ENCODE measurements at places on chromosomes 16 and 17.

- no peak for DNase-seq
Observed at GRCh38 chr17:80781211-80781610, 210.4 kb upstream of the CHMP6 start.

GRCh38 chr16:54632322-54633220, 298.1 kb upstream of the IRX5 start:
- DNase-seq = no peak

- no peak for DNase-seq
Observed at GRCh38 chr16:3674513-3675295, 20.2 kb downstream of the DNASE1 start.

DNA sequence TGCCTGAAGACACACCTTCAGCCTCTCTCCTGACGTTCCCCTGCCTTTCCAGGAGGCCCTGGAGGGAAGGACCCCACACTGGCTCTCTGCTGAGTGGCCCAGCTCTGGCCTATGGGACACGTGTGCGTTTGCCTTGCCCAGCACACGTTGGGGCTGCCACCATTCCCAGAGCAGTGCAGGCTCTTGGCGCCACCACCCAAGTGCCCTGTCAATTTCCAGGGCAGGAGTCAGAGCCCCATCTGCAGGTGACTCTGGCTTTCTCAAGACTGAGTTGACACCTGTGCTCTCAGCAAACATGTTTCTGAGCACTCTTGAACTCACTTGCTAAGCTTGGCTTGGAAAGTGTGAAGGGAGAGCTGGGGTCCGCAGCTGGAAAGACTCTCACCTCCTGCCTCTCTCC, 4.7 kb upstream of the IRF8 start:
- no peak for DNase-seq

GRCh38 chr17:29760279-29761039, 137.7 kb upstream of the CORO6 start:
- no peak for DNase-seq

GRCh38 chr17:66679631-66680517, 155.0 kb upstream of the CACNG5 start:
- no peak for DNase-seq

DNA sequence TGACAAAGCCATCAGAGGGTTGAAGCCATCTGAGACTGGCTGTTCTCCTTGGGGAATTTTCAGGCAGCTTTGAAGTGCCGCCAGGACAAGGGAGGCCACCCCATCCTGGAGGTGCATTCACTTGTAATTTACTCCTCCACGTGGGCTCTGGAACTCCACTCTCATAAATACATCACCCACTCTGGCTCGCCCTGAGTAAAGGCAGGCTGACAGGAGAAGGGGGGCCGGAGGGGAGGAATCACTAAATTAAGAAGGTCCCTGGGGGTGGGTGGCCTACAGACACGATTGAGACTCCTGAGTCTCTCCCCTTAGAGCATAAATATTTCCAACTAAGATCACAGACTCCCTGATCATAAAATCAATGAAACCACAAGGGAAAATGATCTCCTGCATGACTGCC, 56.3 kb upstream of the HNF1B start:
- no peak for DNase-seq

DNA sequence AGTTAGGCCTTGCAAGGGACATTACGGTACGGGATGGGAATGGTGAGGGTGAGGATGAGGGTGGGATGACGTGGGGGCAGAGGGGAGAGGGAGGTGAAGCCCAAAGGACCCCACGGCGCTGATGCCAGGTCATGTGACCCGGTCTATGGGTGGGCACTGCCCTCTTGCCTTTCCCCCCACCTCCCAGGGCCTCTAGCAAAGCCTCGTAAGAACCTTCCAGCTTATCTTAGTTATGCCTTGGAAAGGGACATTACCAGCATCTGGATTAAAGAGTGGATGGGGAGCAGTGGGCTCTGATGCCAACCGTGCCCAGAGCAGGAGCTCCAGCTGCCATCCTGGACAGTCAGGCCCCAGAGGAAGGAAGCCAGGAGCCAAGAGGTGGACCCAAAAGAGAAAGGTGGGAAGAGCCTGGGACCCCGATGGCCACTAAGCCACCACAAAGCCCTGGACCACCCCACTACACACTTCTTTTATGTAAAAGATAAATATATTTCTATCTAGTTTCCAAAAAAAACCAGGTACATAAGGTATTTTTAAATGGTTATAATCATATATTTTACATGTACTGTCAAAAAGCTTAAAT, 40.9 kb downstream of the TK2 start:
- DNase-seq = no peak

GRCh38 chr16:57711346-57711745, 16.7 kb downstream of the DRC7 start:
- no peak for DNase-seq

- DNase-seq = no peak
Observed at GRCh38 chr17:75325348-75325747, 36.1 kb upstream of the SLC25A19 start.

DNA sequence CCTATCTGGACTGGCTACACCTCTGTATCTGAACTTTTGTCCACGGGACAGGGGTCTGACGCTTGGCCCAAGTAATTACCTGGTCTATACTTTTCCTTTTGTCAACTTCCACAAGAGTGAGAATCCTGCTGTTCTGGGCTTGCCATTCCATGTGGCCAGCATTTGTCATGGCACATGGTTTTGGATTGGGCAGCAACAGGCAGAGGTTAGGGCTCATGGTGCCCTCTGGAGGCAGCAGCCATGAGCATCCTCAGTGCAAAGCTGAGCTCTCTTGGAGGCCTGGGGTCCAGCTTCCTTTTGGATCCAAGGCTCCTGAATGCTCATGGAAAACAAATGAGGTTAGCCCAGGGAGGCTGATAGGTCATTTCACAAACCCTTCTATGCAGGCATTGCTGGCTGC, 7.5 kb upstream of the EDC4 start:
- DNase-seq = no peak

DNA sequence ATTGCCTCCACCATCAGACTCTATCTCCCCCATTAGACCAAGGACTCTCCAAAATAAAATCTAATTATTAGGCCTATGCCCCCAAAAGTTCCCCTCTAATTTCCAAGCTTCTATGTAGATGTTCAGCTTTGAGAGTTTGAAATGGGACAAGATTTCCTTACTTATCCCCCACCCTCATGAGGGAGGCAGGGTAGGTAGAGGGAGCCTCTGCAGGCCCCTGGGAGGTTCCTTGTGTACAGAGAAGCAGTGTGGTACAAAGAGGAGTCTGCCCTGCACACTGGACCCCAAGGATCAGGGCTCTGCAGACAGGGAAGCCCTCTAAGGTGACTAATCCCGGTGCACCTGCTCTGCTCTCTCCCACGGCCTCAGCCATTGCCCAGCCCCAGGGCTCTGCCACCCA, 2.5 kb downstream of the KRT17 start:
- DNase-seq = no peak

GRCh38 chr17:60971515-60972369, 294.1 kb downstream of the BCAS3 start:
- peak; percentile 76 for DNase-seq

DNA sequence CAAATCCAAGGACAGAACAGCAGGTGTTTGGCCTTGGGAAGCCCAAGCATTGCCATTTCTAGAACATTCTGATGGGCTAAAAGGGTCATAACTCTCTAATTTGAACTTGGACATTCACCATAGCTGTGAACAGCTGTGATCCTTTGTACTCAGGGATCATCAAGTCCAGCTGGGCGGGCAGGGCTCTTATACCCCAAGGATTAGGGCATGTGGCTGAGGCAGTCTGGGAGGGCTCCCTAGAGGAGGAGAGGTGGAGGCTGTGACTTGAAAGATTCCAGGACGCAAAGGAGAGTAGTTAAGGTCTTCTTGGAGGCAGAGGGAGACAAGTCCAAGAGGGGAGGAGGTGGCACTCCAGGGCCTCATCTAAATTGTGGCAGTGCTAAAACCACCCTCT, 233.1 kb upstream of the GSE1 start:
- no peak for DNase-seq

- DNase-seq = no peak
Observed at GRCh38 chr17:76830987-76831715, 37.1 kb upstream of the MGAT5B start.

GRCh38 chr17:18143044-18143936, 34.7 kb downstream of the MYO15A start:
- DNase-seq = no peak

- DNase-seq = no peak
Observed at GRCh38 chr17:31256936-31257335, 40.1 kb downstream of the OMG start.

DNA sequence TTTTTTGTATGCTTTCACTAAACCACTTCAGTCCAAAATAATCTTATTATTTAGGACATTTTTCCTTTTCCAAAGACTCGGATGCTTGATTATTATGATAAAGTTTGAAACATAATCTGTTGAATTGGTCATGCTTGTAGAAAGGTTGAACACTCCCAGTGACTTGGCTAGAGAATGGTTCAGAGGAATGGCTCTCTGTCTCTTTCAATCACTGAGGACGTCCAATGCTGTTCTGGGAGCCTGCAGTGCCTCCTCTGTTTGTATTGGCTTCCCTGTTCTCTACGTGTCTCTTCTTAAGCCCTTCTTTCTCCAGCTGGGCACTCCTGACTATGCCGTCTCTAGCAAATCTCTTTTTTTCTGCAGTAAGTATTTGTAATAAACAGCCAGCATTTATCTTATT, 369.0 kb upstream of the DYNLRB2 start:
- no peak for DNase-seq

- no peak for DNase-seq
Observed at GRCh38 chr17:3765981-3766380, 35.0 kb downstream of the ITGAE start.

DNA sequence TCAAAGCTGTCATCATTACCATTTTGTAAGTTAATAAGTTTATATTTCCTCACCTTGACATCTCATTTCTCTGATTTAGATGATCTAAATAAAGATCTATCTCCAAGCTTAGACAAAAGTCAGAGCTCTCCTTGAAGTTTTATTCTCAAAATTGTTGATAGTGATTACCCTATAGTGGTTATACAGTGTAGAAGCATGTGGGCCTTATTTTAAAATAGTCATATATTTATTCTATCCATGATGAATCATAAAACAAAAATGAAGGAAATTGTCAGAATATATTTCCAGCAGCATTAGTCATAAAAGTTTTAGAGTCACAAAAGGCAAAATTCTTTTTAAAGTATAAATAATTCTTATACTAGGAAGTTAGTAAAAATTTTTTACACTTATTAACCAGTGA, 49.0 kb downstream of the RHOT1 start:
- DNase-seq = no peak

DNA sequence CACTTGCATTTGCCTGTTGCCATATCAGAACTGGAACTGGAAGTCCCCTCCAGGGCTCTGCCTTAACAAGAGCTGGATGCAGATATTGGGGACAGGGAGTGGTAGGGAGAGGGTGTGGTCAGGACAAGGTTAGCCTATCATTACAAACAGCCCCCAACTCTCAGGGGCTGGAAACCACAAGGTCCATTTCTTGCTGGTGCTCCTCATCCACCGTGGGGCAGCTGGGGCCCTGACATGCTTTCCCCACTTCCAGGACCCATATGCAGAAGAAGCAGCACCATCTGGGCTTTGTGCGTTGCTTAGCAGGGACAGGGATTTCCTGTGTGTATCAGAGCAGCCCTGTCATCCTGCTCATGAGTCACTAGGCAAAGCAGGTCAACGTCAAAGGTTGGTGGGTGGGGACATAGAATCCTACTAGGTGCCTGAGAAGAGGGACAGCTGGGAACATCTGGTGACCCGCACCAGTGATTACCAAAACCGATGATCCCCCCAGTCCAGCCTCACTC, 26.9 kb downstream of the RGS9 start:
- DNase-seq = no peak

DNA sequence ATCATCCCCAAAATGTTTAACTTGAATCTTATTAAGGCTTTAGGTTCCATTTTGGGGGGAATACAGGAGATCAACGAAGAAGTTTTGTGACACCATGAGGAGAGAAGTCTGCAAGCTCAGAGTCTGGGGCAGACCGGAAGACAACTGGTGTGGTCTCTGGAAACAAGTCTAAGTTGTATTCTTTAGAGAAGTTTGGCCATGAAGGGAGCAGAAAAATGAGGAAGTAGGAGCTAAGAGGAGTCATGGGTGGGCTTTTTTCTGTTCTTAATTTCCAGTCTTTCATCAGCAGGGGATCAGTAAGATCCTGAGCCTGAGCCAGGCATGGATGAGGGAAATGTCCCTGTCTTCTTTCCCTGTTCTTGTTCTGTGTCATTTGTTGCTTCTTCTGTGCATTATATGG, 35.8 kb upstream of the NF1 start:
- peak; percentile 9 for DNase-seq

DNA sequence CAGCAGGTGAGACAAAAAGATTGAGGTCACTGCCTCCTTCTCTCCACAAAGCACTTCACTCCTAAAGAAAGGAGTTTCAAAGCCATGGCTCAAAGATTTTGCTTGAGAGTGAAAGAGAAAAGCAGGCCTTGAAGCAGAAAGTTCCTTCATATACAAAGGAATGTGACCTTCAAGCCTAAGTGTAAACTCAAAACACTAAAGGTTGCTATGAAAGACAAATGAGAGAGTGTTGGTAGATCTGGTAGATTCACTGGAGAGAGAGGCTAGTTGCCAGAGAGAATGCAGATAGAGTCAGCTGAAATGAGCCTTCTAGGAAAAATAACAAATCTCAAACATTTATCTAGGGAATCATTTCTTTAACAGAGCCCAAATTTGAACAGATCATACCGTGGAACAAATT, 305.2 kb downstream of the CDH8 start:
- DNase-seq = no peak

DNA sequence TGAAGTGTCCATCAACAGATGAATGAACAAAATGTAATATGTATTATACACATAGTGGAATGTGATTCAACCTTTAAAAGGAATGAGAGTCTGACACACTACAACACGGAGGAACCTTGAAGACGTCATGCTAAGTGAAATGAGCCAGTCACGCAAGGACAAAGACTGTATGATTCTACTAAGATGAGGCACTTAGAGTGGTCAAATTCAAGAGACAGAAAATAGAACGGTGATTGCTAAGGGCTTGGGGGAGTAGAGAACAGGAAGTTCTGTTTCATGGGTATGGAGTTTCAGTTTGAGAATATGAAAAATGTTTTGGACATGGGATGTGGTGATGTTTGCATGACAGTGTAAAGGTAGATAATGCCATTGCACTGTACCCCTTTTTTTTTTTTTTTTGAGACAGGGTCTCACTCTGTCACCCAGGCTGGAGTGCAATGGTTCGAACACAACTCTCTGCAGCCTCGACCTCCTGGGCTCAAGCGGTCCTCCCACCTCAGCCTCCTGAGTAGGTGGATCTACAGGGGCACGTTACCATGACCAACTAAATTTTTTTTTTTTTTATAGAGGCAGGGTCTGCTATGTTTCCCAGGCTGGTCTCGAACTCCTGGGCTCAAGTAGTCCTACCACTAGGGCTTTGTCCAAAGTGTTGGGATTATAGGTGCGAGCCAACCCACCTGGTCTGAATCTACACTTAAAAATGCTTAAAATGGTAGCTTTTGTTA, 2.9 kb upstream of the CCDC102A start:
- no peak for DNase-seq

- DNase-seq = no peak
Observed at GRCh38 chr16:8864480-8865110, 4.2 kb downstream of the CARHSP1 start.

Measured in muscle of back (tissue), 13 donors.